Calu3 (cell line): ENCODE measurements at places on chromosomes 13 and 19. TPM values are rescaled to one million over a fixed set of nuclear protein-coding genes. Genes with fewer than 3 reads are reported as not detected.

GRCh38 chr13:111296417-111296816 is 24.0 kb upstream of the TEX29 start:
- DNase-seq = no peak
- H3K27me3 ChIP-seq = no peaks in the 10 kb centered on the region
- H3K27ac ChIP-seq = no peak overlapping the region
- no peak overlapping the region for H3K4me3 ChIP-seq
- no peaks in the 10 kb centered on the region for H3K36me3 ChIP-seq
- H3K4me1 ChIP-seq = no peaks in the 10 kb centered on the region

- no peak for DNase-seq
- H3K27me3 ChIP-seq = no peaks in the 10 kb centered on the region
- no peak overlapping the region for H3K4me3 ChIP-seq
- no peaks in the 10 kb centered on the region for H3K36me3 ChIP-seq
- no peak overlapping the region for H3K27ac ChIP-seq
- H3K4me1 ChIP-seq = peaks cover 17% of the 10 kb centered on the region
Measured at GRCh38 chr13:102901056-102901455, 55.2 kb downstream of the ERCC5 start.

Gene VSTM2B
- not detected in 2 replicates for total RNA-seq

DNA sequence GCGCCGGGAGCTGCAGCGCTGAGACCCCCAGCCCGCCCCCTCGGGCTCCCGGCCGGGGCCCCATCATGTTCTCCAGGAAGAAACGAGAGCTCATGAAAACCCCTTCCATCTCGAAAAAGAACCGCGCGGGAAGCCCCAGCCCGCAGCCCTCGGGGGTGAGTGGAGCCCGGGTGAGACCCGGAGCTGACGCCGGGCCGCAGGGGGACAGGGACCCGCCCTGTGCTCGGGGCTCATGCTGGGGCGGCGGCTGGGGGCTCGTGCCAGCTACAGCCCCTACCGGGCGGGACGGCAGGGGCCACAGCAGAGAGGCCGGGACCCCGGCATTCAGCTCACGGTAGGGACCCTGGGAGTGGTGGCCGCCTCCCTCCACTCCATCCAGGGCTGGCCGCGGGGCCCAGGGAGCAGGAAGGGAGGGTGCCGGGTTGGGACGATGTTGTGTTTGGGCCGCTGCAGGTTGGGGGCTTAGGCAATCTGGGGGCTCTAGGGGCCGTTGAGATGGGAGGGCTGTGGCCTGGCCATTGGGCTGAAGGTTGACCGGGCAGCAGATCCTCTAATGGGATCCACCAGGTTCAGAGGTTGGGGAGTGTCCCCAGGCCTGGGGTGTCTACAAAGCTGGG is 482 bp downstream of the ARHGAP45 start:
- peaks cover 33% of the 10 kb centered on the region for H3K36me3 ChIP-seq
- DNase-seq = no peak
- peak overlapping the region; percentile 58 for H3K4me3 ChIP-seq
- H3K27me3 ChIP-seq = no peaks in the 10 kb centered on the region
- no peak overlapping the region for H3K27ac ChIP-seq
- peaks cover 10% of the 10 kb centered on the region for H3K4me1 ChIP-seq

Gene HAUS5
- 35.3 and 38.0 TPM in 2 replicates for total RNA-seq

GRCh38 chr13:69912630-69913029 is 195.0 kb upstream of the ATXN8OS start:
- no peak for DNase-seq
- no peak overlapping the region for H3K27ac ChIP-seq
- no peaks in the 10 kb centered on the region for H3K36me3 ChIP-seq
- no peaks in the 10 kb centered on the region for H3K27me3 ChIP-seq
